ENCODE measurements at places on chromosomes 4 and X.

DNA sequence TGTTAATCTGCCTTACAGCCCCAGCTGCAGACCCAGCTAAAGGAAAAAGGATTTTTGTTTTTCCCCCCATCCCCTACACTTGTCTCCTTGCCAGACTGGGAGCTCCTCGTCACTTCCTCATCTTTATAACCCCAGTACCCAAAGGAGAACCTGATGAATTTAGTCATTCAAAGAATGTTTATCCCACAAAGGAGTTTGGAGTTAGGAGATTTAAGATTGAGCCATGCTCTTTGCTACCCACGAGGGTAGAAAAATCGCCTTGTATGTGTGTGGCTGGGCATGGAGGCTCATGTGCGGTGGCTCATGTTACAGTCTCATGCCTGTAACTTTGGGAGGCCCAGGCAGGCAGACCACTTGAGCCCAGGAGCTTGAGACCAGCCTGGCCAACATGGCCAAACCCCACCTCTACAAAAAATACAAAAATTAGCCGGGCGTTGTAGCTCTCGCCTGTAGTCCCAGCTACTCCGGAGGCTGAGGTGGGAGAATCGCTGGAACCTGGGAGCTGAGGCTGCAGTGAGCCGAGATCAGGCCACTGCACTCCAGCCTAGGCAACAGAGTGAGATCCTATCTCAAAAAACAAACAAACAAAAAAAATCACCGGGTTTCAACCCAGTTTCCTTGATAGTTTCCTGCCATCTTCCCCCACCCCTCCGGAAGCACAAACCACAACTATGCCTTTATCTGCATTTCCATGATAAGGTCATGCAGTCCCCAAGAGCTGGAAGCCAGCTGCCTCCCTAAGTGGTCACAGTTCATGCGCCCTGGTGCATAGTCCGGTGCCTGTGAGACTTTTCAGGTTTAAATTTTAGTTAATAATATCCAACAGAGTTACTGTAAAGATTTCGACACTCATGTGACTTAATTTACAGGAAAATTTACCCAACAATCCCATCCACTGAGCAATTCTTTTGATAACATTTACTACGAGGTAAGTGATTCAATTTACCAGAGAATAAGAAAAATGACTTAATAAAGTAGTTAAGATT, 1.5 kb downstream of the CFAP97 start:
- no peak for DNase-seq

DNA sequence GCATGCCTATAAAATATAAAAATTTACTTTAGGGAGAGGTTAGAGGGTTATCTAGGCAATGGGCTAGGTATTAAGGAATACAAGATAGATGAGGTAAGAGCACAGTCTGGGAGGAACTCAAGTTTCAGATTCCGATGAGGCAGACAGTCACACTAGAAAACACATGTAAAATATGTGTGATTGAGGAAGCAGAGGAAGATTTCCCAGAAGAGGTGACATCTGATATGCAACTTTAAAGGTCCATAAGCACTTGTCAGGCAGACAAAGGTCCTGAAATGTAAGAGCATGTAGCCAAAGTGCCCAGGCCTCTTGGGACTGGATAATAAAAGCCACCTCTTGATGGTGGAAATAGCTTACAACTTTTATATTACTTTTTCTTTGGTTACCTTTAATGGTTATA, 81.1 kb upstream of the AADAT start:
- no peak for DNase-seq

- no peak for DNase-seq
Measured at GRCh38 chr4:83618991-83619645, 83.2 kb downstream of the GPAT3 start.

DNA sequence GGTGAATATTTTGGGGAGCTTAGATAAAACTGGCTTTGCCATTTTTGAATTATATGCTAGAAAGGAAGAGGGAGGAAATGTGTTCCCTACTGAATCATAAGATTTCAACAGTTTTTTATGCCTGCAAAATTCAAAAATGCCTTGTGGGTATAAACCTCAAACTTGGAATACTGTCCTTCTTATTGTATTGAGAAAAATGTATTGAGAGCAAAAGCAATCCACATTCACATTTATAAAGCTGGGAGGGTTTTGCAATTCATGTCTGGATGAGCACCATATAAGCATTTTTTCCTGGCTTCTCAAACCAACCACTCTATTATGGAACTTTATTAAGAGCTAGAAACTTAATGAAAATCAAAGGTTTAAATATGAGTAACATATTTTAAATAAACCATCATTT, 289.8 kb downstream of the PCDH7 start:
- DNase-seq, result no peak

GRCh38 chrX:108126661-108127060, 35.1 kb downstream of the ATG4A start:
- DNase-seq, result no peak

- DNase-seq, result no peak
Measured at GRCh38 chr4:186844059-186844681, 120.5 kb upstream of the FAT1 start.

DNA sequence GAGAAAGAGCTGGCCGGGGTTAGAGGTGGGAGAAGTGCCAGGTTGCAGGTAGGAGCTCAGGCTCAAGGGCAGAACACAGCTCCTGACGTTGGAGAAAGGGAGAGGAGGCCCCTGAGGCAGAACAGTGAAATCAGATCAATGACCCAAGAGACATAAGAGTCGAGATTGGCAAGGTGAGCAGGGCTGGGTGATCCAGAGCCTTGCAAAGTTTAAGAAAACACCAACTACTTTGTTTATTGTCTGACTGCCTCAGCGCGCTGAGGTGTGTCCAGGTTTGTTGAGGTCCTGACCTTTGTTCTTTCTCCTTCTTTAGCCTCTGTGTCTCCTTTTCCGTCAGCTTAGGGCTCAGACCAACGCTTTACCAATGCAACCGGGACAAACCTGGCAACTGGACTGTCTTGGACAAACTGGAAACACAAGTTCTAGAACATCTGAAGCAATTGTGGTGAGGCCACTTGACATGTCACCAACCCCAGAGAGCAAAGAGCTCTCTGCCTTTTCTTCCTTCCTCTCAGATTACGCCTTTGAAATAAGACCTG, 28.3 kb downstream of the CHRNA9 start:
- no peak for DNase-seq

DNA sequence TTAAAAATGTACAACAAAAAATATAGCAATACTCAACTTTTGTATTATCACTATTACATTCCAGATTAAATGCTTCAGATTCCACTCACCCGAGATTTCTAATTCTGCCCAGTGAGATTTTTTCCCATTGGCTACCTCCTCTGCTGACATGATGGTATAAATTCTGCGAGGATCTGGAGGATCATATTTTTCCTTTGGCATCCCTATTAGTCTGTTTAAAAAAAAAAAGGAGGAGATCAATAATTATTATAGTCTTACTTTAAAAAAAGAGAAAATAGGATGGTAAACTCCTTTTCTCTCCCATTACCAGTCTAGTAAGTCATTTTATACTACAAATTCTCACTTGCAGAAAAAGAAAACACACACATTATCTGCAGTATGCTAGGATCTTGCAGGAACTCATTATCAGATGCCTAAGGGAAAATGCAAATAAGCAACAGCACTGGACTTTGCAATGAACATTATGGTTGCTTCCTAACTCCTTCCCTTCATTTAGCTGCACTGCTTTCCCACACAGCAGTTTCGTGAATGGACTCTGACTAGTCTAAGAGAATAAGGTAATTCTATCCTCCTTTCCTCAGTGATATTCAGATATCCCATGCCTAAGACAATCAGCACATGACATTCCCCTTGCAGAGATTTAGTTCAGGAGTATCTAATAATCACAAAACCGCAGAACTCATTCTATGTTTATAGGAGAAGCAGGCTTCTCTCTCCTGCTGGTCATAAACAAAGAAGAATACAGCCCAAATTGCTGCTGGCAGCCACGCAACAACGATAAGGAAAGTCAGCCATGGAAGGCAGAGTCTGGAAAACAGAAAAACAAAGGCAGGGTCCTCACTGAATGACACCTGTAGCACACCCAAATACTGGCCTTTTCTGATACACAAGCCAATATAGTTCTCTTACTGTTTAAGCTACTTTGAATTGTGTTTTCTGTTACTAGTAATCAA, 42.7 kb downstream of the CNOT6L start:
- no peak for DNase-seq

- DNase-seq, result no peak
Measured at GRCh38 chr4:141914746-141915145, 278.4 kb downstream of the IL15 start.

GRCh38 chrX:538311-538710, 92.3 kb upstream of the SHOX start:
- no peak for DNase-seq

- no peak for DNase-seq
Measured at GRCh38 chr4:8656711-8657380, 64.3 kb downstream of the CPZ start.

GRCh38 chrX:116657071-116657470, 194.3 kb upstream of the CT83 start:
- DNase-seq, result no peak

GRCh38 chr4:165874791-165875371, 1.8 kb downstream of the TLL1 start:
- no peak for DNase-seq

DNA sequence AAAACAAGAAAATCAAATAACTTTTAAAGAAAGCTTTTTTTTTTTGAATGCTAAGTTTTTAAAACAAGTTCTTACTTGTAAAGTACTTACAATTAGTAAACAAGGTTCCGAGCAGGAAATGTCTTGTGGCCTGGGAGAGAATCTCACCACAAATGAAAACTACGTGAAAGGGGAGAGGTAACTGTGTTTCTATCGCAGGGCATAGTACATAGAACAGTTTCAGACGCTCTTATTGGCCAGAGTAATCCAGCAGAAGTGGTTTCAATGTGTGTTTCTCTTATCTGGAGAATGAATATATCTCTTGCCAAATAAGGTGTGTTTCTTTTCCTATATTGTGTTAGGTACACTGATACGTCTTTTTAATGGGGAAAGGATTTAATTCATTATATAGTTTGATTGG, at the start of gene PLAC8:
Gene PLAC8 (minus strand): TSS at position 154 of the 400 bp plus-strand sequence. CDS start 6,808 bp downstream, outside the sequence.
- no peak for DNase-seq

GRCh38 chr4:912548-913279, 19.4 kb downstream of the GAK start:
- DNase-seq, result no peak

- DNase-seq, result no peak
Measured at GRCh38 chr4:1300466-1301455, 11.1 kb downstream of the MAEA start.

DNA sequence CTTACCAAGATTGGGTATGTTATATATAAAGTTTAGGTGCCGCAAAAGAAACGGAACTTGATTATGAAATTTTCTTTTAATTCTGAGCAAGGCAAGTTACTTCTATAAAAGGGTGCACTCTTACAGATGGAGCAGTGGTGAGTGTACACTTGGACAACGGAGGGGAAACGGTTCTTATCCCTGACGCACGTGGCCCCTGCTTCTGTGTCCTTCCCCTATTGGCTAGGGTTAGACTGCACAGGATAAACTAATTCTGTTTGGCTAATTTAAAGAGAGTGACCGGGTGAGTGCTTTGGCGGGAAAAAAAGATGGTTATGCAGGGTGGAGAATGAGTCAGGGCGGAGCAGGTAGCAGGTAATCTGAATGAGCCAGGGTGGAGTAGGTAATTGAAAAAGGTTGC, 149.5 kb downstream of the GC start:
- no peak for DNase-seq

- no peak for DNase-seq
Measured at GRCh38 chrX:54794028-54794427, 4.0 kb downstream of the ITIH6 start.

DNA sequence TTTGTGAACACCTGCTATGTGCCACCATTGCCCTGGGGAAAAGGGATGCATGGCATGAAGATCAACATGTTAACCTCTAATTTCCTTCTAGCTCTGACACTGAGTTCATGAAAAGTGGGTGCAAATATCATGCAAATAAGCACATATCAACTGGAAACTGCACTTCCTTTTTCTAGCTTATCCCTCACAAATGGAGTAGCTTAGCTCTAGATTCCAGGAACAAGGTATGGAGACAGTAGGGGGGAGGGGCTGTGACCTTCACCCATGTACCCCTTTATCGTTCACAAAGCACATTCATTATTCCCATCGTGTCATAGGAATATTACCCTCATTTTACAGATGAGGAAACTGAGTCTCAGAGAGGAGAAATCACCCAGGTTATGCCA, 37.4 kb downstream of the STARD8 start:
- DNase-seq, result no peak

DNA sequence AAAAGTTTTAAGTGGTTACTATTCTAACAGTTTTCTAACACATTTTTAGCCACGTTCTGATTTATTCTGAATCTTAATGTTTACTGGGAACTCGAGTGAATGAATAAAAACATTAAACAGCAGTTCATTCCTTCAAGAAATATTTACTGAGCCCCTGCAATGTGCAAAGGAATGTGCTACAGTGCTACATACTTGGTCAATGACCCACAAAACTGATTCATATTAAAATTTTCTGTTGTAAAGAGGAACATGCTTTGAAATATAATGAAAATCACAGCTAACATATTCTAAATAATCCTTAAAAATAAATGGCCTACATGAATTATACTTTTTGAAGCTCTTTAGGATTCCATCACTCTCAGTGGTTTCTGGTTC, 78.7 kb downstream of the ARAP2 start:
- DNase-seq, result no peak

DNA sequence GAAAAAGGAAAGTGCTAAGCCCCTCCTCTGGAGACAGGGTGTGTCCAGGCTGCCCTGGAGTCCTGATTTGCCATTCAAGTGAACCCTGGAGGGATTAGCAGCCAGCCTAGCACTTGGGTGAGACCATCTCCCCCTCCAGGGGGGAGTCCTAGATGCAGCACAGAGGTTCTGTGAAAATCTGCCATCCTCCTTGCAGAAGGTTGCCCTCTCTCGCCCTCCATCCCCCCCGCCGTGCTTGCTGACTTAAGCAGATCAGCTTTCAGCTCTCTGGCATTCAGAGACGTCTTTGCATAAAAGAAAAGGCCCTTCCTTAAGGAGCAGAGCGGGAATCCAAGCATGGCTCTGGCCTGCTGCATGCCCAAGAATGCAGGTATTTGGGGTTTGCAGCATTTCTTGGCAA, 102.1 kb upstream of the SCML1 start:
- DNase-seq, result no peak

- no peak for DNase-seq
Measured at GRCh38 chr4:17013382-17014006, 115.0 kb upstream of the LDB2 start.

GRCh38 chrX:42934020-42934726, 156.2 kb upstream of the PPP1R2C start:
- DNase-seq, result no peak

- DNase-seq, result no peak
Measured at GRCh38 chr4:84050015-84050414, 449.1 kb downstream of the NKX6-1 start.

- peak; percentile 38 for DNase-seq
Measured at GRCh38 chrX:136768469-136769084, 12.2 kb downstream of the ARHGEF6 start.

Data from stimulated activated CD4-positive, alpha-beta T cell treated with anti-CD3 and anti-CD28 coated beads, Interleukin-12 subunit alpha, Interleukin-12 subunit beta, amount 100 ng/mL, for 24 hours (primary cell).